ENCODE measurements at places on chromosomes 7 and 10.

DNA sequence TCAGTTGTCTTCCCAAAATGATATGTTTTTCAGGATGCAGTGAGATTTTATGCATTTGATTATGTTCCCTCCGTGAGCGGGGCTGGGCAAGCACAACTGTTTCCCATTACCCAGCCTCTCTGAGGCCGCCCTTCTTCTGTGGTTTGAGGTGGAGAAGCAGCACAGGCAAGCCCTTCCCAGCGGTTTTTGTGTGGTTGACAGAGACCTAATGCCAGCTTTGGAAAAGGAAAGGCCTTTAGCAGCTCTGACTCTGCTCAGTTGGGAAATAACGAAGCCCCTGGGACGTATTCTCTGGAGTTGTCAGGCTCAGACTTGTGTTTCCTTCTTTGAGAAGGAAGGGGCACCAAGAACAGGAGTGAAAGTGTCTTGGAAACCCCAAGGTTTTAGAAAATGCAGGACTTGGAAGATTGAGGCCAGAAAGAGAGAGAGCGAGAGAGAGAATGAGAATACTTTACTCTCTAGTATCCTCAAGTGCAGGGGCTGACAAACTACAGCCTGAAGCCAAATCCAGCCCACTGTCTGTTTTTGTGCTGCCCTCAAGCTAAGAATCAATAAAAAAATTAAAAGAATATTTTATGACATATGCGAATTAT, 20.6 kb upstream of the PDCD4 start:
- DNase-seq, result no peak

GRCh38 chr7:4164556-4164955, 517.5 kb upstream of the FOXK1 start:
- no peak for DNase-seq

DNA sequence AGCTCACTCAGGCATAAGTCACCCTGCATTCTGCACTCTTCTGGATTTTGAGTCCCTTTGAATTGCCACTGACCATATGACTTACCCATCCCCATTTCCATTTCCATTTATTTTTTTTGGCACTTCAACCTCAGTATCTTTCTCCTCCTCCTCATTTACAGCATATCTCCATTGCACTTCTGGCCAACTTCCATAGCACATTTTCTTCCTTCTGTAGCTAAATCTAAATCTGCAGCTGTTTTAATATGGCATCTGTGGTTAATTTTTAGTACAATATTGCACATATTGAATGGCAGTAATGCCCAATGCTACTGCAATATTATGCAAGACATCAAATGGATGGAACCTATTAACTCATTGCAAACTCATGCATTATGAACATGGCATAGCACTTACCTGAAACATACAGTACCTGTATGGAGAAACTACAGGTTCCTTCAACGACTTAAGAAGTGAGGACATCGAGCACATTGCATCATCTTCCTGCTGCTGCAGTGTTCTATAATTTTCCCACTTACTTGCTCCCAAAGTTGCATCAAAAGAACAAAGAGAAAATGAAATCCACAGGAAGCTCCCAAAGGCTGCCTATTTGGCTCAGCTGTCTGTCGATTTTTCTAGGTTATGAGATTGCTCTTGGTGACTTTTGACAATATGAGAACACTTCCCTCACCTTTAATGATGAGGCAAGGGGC, 55.7 kb downstream of the LRRTM3 start:
- DNase-seq, result no peak

DNA sequence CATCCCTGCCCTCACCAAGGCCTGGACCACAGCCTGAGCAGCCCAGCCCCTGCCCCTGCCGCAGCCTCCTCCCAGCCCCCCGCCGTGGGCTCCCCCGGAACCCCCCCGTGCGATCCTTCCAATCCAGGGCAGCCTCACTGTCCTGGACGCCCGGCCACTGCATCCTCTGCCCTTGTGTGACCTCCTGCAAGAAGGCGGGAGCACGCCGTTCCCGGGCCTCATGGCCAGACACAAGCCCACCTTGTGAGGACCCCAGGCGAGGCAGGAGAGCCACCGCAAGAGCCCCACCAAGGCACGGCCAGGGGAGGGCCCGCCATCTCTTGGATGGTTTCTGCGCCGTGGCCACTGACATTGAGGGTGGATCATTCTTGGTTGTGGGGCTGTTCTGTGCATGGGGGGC, 7.8 kb upstream of the LFNG start:
- DNase-seq, result no peak

DNA sequence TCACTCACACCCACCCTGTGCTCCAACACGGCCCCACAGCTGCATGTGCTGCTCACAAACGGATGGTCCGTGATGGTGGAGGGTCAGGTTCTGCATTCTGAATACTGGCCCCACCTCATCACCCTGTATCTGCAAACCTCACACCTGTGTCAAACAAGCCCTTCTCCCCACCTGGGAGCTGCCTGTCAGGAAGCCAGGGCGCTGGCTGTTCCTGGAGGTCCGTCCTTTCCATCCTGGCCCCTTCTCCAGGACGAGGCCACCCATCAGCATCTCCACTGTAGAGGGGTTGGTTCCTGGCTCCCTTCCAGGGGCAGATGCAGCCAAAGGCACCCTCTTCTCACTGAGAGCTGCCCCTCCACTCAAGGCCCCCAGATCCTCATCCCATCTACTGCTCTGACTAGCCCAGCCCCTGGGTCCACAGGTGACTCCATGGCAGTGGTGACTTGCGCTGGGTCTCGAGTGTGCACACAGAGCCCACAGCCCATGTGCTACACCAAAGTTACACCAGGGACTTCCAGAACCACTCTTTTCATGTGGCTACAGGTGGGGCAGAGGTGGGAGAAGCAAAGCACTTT, 229.4 kb downstream of the TNS3 start:
- no peak for DNase-seq

DNA sequence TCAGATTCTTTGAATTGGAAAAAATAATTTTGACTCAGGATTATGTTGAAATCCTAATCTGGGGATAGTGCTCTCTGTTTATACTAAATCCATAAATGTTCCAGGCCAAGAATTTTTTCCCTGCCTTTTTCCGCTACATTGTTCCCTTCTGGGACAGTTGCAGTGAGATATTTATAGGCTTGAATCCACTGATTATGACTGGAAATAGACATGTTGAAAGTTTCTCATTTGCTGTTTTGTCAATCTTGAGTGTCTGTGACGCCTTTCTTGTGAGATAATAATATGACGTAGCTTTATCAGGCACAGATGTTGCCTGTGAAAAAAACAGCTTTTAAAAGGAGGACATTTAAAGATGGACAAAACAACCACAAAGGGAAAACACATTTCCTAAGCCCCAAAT, 155.9 kb downstream of the ARID5B start:
- no peak for DNase-seq

DNA sequence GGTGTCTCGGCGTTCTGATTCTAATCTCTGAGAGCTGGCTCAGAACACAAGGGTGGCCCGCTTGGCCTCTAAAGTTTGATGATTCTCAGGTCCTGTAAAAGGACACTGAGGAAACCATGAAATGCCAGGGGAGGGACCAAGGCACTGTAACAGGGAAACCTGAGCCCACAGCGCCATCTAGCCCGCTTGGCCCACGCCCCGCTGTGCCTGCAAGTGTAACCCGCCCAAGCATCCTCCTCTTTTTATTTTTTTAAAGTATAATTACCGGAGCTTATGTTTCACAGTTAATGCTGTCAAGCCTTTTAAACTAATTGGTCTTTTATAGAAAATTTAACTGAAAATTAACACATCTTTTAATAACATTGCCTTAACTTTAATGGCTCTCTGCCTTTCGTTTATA, 734.7 kb downstream of the KCNMA1 start:
- no peak for DNase-seq
